ENCODE measurements at places on chromosomes 5 and 9.

GRCh38 chr9:96141666-96142065 is 160.3 kb downstream of the HSD17B3 start:
- DNase-seq, result no peak

- peak; percentile 61 for DNase-seq
Observed at GRCh38 chr5:132073231-132074013, at the start of gene CSF2. TSS of gene CSF2 (plus strand) at chr5:132073789. CDS start at chr5:132073824, 35 bp downstream.

DNA sequence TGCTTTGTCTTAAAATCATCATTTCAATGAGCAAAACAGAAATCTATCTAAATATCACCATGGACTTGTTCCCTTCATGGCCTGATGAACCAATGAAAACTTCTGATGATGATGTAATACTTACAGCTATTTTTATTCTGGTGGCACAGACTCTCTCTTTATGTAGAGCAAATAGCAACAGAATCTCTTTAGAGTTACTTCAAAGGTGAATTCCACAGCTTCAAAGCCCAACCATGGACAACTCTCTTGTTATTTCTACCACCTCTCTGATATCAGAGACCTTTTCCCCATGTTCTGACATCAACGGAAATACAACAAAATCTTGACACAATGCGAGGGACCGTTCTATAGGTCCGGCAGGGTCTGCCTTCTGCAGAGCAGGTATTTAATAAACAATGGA is 70.1 kb downstream of the RETREG1 start:
- DNase-seq, result no peak

- DNase-seq, result no peak
Observed at GRCh38 chr5:1488882-1489680, 34.7 kb downstream of the LPCAT1 start.

DNA sequence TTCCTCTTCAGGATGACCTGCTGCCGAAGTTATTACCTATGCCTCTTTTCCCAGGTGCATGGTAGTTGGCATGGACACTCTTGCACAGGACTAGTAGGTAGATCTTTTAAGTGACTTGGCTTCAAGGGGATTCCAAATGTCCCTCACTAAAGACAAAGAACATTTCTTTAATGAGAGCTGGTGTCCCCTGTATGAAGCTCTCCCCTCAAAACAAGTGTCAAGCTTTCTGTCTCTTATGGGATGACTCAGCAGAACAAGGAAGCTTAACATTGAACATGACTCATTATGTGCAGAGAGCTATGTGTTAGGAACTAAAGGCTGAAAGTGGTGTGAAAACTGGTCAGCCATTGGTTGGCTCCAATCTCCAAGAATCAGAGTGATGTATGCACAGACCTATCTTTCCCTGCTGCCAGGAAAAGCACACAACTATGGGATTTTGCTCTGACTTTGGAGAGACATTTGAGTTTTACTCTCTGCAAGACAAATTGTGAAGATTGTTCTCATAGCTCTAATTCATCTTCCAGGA is 120.5 kb downstream of the PRDM6 start:
- DNase-seq, result no peak

- DNase-seq, result no peak
Observed at GRCh38 chr9:102841376-102841775, 153.8 kb upstream of the CYLC2 start.

DNA sequence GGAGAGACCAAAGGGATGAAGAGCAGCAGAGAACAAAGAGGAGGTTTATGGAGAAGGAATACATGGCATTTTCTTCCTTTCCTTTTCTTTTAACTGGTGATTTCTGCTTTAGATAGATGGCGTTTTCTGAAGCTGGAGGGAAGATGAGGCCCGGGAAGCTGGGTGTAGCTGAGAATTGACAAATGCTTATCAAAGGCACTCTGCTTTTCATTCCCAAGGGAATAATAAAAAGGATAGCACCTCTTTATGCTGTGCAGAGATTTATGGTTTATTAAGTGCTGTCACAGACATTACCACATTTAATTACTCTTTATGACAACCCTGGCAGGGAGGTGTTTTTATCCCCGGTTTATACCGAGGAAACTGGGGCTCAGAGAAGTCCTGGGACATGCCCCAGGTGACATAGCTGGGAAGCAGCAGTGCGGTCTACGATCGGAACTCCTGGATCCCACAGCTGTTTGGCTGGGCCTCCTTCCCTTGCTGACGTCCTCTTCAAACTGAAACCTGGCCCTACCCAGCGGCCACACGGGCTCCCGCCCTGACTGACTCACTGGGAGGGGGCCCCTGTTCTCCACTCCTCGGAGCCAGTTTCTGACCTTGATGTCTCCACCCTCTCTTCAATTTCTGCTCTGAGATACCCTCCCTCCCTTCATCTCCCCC is 8.2 kb upstream of the EPB41L4B start:
- peak; percentile 70 for DNase-seq

- DNase-seq, result no peak
Observed at GRCh38 chr9:90274725-90275124, 367.9 kb downstream of the DIRAS2 start.

DNA sequence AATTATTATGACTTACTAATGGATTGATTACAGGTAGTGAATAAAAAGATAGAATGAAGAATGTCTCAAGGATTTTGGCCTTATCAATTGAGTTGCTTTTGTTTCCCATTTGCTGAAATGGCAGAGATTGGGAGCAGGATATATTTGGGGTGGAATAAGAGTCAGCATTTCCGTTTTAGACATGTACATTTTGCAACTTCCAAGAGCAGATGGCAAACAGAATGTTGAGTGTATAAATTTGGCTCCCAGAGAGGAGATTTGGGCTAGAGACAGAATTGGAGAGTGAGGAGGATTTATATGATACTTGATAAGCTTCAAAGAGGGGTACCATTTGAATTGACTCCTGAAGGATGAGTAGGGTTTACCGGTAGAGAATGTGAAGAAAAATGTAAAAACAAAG is 437.9 kb upstream of the PAPPA start:
- DNase-seq, result no peak

- no peak for DNase-seq
Observed at GRCh38 chr9:36738318-36738976, 165.8 kb downstream of the MELK start.

- no peak for DNase-seq
Observed at GRCh38 chr5:5207828-5208227, 67.7 kb downstream of the ADAMTS16 start.

- no peak for DNase-seq
Observed at GRCh38 chr5:107072967-107073366, 597.8 kb downstream of the EFNA5 start.

GRCh38 chr9:14563902-14564624 is 129.2 kb downstream of the ZDHHC21 start:
- no peak for DNase-seq

GRCh38 chr5:102719886-102720285 is 35.2 kb upstream of the PAM start:
- DNase-seq, result no peak

DNA sequence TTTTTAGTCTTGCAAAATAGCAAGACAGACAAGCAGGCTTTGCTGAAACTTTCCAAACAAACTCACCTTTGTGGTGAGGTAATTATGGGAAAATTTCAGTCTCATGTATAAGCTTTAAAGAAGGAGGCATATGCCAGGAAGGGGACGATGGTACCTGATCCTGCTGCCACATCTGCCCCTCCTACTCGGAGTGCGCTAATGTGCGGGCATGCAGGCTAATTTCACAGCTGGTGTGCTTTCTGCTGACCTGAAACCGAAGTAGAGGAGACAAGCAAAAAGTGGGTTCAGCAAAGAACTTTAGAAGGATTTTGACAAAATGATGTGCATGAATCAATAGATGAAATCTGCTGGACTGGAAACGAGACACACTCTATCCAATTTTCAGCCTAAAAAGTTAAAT is 117.1 kb upstream of the IRX4 start:
- DNase-seq, result no peak

DNA sequence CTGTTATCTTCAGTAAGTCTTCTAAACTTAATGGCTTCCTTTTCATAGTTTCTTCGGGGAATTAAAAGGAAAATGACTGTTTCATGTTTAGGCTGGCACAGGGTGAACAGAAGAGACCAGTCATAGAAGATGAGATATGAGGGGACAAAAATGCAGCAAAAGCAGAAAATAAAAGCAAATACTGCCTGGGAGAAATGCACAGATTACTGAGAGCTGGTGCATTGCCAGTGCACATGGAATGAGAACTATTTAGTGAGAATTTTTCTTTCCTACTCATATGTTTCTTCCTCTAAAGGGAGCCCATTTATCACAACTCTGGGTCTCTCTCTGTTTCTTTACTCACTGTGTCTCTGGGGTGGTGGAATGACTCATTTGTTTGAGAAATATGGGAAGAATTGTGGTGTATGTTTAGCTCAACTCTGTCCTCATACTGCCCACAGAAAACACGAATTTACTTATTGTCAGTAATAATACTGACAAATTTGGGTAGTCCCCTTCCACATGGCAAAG is 25.9 kb upstream of the ANKRD55 start:
- no peak for DNase-seq

GRCh38 chr9:38417003-38417945 is 7.0 kb downstream of the IGFBPL1 start:
- no peak for DNase-seq

- no peak for DNase-seq
Observed at GRCh38 chr9:115084157-115084556, 33.8 kb downstream of the TNC start.

- no peak for DNase-seq
Observed at GRCh38 chr9:69155341-69156030, 18.6 kb upstream of the TJP2 start.

- peak; percentile 83 for DNase-seq
Observed at GRCh38 chr9:136198605-136199083, 6.3 kb downstream of the LHX3 start.

DNA sequence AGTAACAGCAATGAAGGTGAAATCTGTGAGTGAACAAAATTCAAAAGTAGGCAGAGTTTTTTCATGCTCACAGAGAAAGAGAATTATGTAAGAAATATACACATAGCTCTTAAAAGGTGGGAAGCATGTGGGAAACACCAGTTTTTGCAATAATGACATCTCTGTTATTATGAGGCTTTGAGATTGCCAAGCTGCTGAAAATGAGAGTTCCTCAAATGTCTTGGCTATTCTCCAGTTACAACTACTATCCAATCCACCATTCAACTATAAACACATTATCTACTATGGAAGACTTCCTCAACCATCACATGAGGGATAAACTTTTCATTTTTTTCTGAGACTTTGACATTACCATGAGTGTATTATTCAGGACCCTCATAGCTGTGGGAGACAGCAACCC is 420.8 kb upstream of the ACTBL2 start:
- DNase-seq, result no peak

GRCh38 chr5:77181173-77181572 is 29.3 kb upstream of the PDE8B start:
- peak; percentile 29 for DNase-seq

- no peak for DNase-seq
Observed at GRCh38 chr9:115369322-115369957, 251.5 kb upstream of the TNC start.

DNA sequence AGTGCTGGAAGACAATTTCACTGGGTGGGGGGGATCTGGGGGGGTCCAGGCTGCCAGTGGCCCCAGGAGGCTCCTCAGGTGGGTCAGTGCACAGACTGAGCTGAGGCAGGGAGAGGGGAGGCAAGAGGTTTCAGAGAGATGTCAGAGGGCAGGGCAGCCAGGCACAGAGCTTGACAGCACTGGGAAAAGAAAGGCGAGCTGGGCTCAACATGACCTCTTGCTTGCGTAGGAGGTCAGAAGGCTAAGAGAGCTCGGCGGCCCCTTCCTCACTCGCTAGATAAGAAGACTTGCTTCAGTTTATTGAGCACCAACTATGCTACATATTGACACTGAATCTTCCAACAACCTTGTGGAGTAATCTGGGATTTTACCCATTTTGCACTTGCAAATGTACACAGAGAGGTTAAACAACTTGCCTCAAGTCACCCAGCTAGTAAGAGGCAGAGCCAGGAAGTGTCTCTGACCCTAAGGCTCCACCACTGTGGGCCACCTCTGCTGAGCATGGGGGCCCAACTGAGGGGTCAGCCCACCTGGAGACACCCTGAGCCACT is 3.5 kb downstream of the PDLIM7 start:
- DNase-seq, result no peak

GRCh38 chr5:38286002-38286401 is 27.6 kb downstream of the EGFLAM start:
- DNase-seq, result no peak

DNA sequence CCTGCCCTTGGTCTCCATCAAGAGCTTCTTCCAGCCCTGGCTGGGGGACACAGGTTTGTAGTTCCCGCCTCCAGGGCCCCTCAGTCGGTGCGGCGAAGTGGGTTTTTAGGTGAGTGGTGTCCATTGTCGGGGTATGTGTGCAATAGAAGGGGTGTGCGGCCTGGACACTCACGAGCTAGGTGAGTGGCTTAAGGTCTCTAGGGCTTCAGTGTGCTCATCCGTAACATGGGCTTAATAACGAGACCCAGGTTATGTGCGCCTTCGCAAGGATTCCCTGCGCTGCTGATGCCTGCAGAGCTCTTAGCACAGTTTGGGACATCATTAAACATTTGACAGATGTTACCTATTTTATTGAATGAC is 656 bp downstream of the CEP78 start:
- no peak for DNase-seq

- DNase-seq, result no peak
Observed at GRCh38 chr5:152218694-152219093, 186.4 kb downstream of the NMUR2 start.

DNA sequence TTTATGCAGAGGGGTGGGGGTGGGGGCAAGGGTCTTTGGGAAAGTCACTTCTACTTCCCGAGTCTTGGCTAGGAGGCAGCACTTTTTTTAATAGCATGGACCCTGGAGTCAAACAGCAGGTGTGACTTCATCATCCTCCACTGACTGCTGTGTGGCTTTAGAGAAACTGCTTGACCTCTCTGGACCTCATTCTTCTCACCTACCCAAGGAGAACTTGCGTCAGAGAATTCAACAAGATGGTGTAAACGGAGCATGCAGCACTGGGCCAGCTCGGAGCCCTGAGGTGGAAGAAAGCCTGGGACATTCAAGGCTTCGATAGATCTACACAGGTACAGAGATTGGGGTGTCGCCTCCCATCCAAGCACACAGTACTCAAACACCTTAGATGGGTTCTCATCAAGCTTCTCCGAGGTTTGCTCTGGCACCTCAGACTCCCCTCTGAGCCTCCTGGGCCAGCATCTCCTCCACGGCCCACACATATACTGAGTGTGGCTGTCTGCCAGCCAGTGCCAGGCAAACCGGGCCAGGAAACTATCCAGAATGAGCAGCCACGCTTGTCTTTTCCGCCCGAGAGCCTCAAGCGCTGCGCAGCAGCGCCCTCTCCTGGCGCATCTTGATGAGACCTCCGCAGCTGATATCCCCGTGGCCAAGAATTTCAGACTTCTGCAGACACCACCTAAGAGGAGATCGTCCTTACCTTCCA is 4.6 kb upstream of the SLC25A48 start:
- peak; percentile 56 for DNase-seq

DNA sequence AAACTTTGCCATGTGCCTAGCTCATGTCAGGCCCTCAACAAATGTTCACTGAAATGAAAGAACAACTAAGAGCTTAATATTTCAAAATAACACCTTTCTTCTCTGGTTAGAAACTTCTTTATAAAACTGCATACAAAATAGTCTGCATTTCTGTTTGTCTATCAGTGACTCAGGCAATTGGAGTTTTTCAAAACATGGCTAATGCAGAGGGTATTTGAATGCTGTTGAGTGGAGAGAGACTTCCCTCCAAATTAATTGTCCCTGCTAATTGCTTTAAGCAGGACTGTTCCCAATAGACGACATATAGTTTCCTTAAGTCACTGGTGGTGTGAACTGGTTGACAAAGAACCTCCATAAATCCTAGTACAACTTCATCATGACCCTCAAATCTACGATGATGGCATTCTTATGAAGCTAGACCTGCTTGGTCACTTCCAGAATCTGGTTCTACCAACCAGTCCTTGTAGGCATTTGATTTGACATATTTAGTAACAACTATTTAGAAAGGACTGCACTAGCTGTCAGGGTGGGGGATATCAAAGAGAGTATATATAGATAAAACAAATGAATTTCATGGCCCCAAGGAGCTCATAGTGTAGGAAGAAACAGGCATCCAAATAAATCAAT is 84.5 kb downstream of the PRLR start:
- DNase-seq, result no peak
